ENCODE measurements at places on chromosomes 2 and 18. TPM values are rescaled to one million over a fixed set of nuclear protein-coding genes. Genes with fewer than 3 reads are reported as not detected.
A peak's percentile ranks its signal among the peaks of the same experiment; 100 is the strongest.

DNA sequence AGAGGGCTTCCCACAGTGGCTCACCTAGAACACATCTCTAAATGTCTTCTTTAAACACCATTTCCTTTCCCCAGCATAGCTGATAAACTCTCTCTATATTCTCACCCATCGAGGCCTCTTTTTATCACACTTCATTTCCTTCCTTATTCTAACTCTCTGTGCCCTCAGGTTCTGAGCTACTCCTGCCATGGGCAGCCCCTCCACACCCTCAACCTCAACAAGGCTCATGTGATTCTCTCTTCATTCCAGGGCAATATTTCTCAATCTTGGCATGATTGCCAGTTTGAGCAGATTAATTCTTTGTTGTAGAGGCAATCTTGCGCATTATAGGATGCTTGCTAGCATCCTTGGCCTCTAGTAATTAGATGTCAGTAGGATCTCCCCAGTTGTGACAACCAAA, 999.1 kb downstream of the TSN start:
- no peak for DNase-seq

DNA sequence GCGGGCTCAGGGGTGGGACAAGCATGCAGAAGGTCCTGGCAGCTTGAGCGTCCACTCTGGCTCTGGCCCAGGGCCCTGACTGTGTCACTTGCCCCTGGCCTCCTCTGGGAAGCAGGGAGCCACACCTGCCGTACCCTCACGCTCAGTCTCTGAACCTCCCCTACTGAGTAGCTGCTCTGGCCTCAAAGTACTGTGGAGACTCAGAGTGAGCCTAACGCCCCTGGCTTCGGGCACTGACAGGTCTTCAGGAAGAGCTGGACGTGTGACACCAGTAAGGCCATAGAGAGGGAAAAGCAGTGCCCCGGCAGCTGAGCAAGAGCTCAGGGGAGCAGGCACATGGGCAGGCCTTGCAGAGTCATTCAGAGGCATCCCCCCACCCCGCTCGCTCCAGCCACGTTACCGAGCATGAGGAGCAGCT, 73.3 kb downstream of the SFXN5 start:
- no peak for DNase-seq

Gene MOGAT1
- not detected for total RNA-seq

Gene YPEL5
- 70.1 TPM for total RNA-seq

Gene PTH2R
- total RNA-seq: not detected

- no peak for DNase-seq
These were observed 133.5 kb upstream of the IL1R2 start for GRCh38 chr2:101858246-101858645.

Gene SEMA4F
- total RNA-seq: 11.2 TPM

Gene SPHKAP
- 17.6 TPM for total RNA-seq

- no peak for DNase-seq
These were observed 68.5 kb downstream of the PLB1 start for GRCh38 chr2:28564346-28564745.

Gene MAB21L4
- not detected for total RNA-seq

Gene BOLL
- not detected for total RNA-seq

DNA sequence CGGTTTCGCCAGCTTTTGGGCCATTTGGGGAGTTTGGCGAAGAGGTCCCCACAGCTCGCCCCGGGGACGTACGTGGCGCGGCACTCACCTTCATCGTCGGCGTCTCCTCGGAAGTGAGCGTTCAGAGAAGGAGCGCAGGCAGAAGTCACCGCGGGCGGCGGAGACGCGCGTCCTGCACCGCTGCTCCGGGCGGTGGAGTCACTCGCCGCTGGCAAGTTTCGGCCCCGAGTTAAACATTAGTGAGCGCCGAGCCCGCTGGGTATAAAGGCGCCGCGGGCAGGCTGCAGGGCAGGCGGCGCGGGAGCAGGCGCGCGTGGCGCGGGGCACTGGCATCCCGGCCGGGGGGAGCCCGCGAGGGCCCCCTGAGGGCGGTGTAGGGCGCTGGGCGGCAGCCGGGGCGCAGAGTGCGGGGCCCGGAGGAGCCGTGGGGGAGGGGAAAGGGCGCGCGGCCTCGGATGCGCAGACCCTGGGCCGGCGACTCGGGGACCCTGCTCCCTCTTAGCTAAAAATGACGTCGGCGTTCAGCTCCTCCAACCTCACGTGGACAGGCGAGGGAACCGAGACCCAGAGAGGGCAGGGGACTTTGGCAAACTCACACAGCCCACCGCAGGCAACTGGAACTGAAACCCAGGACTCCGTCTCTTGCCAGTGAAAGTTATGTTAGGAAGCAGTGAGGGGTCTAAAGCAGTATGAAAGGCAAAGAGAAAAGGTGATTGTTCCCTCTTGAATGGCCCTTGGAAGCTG, at the start of gene DPP4:
Gene DPP4 (minus strand): TSS at position 328 of the 744 bp plus-strand sequence. CDS start 234 bp downstream, at position 94.
- no peak for DNase-seq

DNA sequence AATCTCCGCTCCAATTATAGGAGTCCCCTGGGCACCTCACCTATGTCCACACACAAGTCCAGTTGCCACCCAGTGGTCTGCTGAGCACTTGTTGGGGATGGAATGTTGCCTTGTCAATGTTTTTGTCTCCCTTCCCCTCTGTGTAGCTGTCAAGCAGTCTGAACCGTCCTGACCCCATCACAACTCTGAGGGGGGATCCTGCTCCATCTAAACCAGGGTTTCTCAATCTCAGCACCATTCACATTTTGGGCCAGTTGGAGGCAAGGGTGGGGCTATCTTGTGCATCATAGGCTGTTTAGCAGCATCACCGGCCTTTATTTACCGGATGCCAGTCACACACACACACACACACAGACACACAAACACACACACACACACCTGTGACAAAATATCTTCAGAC, 53.0 kb downstream of the CYP26B1 start:
- DNase-seq: no peak

Gene SLC9A2
- 0.36 TPM for total RNA-seq

- DNase-seq: no peak
These were observed 4.9 kb downstream of the LRRTM1 start for GRCh38 chr2:80299661-80300060.

DNA sequence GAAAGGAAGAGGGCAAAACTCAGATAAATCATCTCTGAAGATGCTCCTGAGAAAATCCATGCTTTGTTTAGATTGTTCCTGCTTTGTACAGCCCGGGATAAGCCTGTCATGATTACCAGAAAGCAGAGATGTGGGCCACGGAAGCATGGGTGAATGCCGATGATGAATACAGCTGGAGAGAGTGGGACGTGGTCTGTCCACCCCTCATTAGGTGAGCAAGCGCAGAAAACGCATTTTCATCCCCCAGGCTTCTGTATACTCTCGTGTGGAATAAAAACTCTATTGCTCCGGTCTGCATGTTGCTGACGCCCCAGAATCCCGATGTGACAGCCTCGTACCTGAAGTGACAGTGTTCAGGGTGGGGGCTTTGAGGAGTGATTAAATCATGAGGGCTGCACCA, 52.0 kb upstream of the SALL3 start:
- no peak for DNase-seq

Gene TMEM198
- total RNA-seq: 13.0 TPM

Gene ORC2
- 21.6 TPM for total RNA-seq

- DNase-seq: no peak
These were observed 96.8 kb downstream of the TGFA start for GRCh38 chr2:70456585-70457495.

- DNase-seq: no peak
These were observed 50.0 kb downstream of the TRPM8 start for GRCh38 chr2:233967164-233967563.

Gene PROM2
- total RNA-seq: 3.0 TPM

DNA sequence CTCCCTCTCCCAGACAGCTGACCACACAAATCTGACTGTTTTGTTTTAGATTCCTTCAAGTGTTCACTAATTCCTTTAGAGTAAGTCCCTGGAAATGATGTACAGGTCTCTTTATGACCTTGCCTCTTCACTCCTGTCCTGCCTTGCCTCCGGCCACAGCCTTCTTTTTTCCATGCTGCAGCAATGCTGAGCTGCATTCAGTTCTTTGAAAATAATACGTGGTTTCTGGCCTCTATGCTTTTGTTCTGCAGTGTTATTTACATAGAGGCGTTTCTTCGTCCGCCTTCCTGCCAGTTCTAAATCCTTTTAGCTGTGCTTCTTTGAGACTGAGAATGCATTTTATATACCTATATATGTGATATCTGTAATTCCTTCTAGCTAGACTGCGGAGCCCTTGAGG, 87.2 kb downstream of the PPP1R1C start:
- no peak for DNase-seq

- peak; percentile 48 for DNase-seq
These were observed 119.8 kb downstream of the PRKCE start for GRCh38 chr2:45771261-45771660.

GRCh38 chr2:42297322-42297936, 63.6 kb downstream of the COX7A2L start:
- no peak for DNase-seq

DNA sequence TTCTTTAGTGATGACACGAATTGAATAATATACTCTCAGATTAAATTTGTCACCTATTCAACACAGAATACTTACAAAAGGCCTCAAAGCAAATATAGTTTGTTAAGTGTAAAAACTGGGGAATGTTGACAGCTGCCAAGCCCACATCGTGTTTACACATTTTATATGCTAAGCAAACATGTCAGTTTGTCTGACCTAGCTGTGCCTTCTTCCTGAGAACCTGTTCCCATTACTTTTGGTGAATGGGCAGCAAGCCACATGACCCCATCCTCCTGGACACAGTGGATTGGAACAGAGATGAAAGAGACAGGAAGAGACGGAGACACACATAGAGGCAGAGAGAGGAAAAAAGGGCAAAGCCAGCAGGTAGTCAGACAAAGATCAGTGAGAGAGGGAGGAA, 22.9 kb upstream of the CUL3 start:
- no peak for DNase-seq

GRCh38 chr18:1018181-1018681, 113.6 kb downstream of the ADCYAP1 start:
- DNase-seq: no peak

Gene CEP76
- 13.6 TPM for total RNA-seq

GRCh38 chr2:33426666-33427231, 49.7 kb upstream of the RASGRP3 start:
- DNase-seq: no peak

Gene C2orf80
- total RNA-seq: 12.2 TPM

DNA sequence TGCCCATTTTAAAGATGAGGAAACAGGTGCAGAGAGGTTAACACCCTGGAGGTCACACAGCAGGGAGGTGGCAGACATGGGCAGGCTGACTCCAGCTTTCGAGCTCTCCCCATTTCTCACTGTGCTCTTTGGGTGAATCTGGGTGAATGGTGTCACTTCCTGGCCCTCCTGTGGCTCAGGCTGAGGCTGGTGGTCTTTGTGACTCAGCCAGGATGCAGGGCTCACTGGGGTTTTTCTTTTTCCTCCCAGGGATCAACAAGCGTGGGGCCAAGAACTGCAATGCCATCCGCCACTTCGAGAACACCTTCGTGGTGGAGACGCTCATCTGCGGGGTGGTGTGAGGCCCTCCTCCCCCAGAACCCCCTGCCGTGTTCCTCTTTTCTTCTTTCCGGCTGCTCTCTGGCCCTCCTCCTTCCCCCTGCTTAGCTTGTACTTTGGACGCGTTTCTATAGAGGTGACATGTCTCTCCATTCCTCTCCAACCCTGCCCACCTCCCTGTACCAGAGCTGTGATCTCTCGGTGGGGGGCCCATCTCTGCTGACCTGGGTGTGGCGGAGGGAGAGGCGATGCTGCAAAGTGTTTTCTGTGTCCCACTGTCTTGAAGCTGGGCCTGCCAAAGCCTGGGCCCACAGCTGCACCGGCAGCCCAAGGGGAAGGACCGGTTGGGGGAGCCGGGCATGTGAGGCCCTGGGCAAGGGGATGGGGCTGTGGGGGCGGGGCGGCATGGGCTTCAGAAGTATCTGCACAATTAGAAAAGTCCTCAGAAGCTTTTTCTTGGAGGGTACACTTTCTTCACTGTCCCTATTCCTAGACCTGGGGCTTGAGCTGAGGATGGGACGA, 13.2 kb downstream of the ITM2C start:
- no peak for DNase-seq

Gene ARHGAP15
- 2.9 TPM for total RNA-seq

GRCh38 chr2:143110758-143111428, 18.3 kb upstream of the ARHGAP15 start:
- peak; percentile 6 for DNase-seq

- DNase-seq: no peak
These were observed 86.1 kb downstream of the FARSB start for GRCh38 chr2:222569826-222570225.
